ENCODE measurements at places on chromosomes 7 and 10. TPM values are rescaled to one million over a fixed set of nuclear protein-coding genes. Genes with fewer than 3 reads are reported as not detected.

DNA sequence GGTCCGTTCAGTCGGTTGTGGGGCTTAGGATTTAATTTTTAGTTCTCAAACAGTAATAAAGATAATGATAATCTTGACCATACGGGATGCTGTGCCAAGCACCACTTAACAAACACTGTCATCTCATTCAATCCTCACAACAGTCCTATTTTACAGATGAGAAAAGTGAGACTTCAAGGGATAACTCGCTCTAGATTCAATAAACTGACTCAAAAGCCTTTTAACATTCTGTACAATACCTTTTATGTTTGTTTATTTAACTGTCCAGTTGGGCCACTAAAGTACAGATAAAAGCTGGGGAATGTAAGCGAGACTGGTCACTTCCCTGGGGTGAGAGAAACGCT, 437 bp upstream of the CFAP69 start:
- DNase-seq: no peak

DNA sequence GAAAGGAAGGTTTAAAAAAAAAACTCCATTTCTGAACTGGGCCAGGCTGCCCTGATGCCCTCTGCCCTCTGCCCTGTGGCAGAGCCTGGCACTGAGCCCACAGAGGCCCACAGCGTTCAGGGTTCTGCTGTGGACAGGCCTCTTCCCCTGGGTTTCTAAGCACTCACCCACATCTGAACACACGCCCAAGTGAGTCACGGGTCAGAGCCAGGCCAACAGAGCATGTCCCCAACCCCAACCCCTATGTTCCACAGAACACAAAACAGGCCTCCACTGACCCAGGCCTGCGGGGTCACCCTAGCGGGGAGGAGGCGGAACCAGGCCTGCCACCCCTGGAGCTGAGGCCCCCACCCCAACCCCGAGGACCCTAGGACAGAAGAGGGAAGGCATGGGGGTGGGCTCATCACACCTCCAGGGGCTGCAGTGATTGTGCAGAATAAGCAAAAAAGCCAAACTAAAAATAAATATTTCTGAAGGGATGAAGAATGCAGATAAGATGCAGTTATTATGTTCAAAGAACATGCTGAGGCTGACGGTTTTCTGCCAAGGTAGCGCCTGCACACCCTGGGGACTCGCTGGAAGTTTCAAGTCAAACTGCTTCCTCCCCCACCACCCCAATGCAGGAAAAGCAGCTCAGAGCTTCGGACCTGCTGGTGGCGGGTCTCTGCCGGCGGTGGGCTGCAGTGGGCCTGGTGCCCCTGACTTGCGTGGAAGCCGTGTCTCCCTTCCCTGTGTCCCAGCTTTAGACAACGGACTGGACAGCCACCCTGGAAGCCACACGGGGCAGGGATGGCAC, 5.4 kb downstream of the WDR86 start:
- no peak for DNase-seq

DNA sequence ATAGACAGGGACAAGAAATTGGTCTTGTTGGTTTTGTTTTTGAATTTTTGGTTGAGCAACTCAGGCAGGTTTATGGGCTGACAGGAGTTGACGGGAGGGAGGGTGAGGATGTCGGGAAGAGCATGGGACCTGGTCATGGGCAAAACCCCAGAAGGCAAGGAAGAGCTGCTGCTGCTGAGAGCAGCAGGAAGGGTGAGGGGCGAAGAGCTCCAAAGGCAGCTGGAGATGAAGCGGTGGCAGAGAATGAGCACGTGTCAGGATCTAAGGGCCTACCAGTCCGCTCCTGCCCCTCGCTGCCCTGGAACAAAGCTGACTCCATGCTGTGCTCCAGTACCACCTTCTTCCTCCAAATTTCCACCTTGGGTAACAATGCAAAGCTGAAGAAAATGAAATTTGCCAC, 84.3 kb downstream of the ARHGAP22 start:
- DNase-seq: no peak

- DNase-seq: no peak
Observed at GRCh38 chr10:63264617-63265221, 131.6 kb downstream of the NRBF2 start.

- no peak for DNase-seq
Observed at GRCh38 chr10:91980319-91980718, 56.7 kb downstream of the BTAF1 start.

DNA sequence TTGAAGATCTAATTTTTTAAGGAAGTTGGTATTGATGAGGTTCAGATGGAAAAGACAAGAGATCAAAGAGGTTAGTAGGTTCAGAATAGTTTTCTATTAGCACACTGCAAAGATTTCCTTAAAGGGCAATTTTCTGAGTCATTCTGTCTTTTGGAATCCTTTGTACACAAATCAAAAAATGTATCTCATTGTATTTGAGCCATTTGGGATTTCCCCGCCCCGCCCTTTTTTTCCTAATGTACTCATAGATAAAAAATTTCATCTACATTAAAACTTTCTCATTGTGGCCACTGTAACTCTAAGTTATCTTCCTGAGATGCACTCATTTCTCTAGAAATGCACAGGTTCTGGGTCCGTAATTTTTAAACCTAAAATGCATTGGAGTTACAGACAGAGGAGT, 12.1 kb downstream of the GIMAP6 start:
- DNase-seq: no peak

DNA sequence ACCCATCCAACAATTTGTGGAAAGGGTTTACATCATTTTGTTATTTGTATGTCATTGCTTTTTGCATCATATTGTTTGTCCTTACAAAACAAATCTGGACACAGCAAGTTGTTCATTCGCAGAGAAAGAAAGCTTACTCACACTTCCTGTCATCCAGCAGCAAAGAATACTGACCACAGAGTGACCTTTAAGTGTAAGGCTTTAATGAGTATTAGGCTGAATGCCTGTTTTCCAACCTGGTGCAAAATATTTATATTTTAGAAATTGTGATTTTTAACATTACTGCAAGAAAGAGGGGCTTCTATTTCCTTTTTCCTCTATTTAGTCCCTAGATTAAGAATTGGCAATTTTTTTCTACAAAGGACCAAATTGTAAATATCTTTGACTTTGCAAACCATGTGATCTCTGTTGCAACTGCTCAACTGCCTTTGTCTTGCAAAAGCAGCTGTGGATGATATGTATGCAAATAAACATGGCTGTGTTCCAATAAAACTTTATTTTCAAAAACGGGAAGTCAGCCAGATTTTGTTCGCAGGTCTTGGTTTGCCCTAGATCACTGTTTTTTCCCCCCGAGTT, 27.8 kb upstream of the ITGB1 start:
- DNase-seq: no peak

DNA sequence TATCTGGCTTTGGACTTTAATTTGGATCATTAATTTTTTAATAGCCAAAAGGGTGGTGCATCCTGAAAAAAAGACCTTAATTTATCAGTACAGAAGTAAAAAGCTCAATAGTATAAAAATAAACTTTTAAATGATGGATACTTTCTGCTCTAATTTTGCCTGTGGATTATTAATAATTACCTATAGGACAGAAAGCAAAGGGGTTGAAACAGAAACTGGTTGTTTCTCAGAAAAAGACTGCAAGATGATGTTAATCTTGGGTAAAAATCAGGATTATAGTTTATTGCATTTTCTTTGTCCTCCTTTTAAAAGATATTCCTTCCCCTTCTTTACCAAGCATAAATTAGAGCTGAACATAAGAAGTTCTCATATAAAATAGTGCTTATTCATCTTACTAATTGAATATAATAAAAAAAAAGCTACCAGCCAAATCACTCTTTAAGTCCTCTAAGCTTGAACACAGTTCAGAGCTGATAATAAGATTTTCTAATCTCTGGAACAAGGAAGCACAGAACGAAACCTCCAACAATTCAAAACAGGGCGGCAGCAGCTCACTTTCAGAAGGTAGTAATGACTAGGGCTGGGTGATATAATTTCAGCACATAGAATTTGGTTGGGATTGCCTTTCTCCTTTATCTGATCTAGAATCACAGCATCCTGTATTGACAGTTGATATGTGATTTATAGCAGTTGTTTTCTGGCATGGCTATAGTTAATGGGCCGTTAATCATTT, 8.1 kb upstream of the GPR85 start:
- no peak for DNase-seq

GRCh38 chr10:7107285-7107684, 303.5 kb downstream of the SFMBT2 start:
- DNase-seq: no peak

- DNase-seq: no peak
Observed at GRCh38 chr7:97576043-97576442, 155.8 kb upstream of the TAC1 start.

DNA sequence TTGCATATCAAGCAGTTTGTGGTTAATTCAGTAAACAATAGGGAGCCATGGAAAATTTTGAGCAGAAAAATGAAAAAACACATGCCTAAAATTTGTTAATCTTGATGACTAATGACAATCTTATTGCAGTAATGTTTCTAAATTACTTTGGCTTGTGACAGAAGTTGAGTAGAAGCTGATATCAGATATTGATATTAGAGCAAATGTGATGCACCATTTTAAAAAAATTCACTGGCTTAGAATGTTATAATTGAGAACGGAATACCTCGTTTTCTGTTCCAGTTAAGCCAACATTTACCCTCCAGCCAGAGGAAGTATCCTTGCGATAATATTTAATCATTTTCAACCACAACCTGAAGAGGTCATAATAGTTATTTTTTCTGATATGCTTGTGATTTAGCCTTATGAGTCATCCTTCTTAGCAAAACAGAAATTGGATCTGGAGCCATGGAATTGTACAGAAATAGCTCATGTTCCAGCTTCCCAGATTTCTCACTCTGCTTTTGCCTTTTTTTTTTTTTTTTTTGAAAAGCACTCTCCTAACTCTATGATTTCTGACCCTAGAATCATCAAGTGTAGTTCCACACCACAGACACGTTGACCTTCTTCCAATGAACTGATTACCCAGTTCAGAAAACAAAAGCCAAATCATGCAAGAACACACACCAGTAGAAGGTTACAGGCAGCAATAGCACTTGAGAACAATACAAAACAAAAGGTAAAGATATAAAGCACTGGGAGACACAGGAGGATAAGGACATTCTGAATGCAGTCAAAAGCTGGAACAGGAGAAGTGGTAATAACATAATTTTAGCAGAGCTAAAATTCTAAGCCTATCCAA, 96.8 kb upstream of the PHYHIPL start:
- DNase-seq: no peak

DNA sequence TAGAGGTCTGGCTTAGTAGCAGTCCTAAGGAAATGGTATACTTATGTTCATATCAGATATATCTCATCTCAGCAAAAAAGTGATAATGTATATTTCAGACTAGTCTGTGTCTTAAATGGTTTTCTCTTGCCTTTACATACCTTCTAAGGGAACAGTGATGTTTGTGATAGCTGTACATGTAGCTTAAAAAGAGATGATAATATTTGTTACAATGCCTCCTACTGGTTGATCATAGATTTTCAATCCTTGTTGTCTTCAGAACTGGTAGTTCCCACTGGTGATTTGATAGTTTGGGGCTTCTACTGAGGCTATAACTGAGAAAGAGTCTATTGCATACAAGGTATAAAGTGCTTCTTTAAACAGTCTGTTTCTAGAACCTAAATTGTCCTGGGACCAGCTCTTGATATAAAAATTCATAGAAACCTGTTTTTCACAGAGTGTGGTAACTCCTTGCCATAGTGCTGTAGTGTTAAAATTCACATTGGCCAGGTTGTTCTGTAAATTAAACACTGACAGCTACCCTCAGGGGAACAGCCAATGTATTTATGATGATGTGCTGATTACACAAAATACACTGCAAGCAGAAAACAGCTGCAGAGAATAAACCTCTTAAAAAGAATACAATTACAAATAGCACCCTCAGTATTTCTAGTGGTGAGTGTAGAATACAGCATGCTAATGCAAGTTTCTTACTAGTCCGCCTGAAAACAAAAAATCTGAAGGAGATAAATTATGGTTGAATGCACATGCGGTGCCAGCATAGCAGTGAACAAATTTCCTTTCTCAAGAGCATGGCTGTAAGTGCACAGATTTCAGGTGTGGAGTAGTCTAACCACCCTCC, 90.3 kb downstream of the BTRC start:
- no peak for DNase-seq

DNA sequence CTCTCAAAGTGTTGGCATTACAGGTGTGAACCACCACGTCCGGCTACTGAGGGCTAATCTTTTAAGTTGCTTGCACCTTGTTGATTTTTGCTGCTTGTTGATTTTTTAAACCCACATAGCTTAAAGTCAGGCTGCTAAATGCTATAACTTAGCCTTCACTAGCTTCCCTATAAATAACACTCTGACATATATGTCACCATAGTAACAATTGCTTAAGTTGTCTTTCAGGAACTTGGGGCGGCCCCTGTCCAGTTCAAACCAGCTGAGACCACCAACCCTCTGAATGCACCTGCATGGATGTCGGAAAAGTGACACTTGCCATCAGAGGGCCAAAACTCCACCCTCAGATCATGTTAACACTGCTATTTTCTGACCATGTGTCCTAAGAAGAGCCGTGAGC, 47.3 kb downstream of the ST8SIA6 start:
- no peak for DNase-seq

DNA sequence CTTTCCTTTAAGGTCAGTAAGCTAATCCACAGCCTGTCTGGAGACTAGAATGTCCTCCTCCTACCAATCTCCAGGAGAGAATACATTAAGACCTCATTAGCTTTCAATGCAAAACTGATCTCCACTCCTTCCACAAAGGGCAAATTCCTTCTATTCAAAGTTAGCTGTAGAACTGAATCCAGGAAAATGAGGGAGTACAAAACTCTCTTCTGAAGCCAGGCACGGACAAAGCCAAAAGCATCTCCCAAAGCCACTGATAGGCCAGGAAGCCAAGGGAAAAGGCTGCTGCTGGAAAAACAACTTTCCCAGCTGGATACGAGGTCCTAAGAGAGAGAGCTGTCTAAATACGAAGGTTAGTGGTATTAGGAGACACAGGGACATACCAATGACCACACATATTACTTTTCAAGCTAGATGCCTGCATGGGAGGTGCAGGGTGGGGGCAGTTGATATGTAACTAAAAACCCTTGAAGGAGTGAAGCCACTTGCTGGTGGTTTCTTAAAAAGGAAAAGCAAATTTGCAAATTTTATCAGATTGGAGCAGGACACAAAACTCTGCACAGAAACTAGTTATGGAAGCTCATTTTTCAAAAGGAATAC, 43.6 kb downstream of the MKX start:
- DNase-seq: no peak

Gene C7orf33
- not detected for total RNA-seq

Gene TFEC
- total RNA-seq: 4.2 TPM

Gene ITIH5
- total RNA-seq: 42.0 TPM

Gene RSPH10B
- total RNA-seq: 0.92 TPM

Gene CPVL
- total RNA-seq: 22.6 TPM

Gene GRID1
- 6.3 TPM for total RNA-seq

Gene CLDN4
- 201 TPM for total RNA-seq

Gene SPAM1
- total RNA-seq: not detected

Gene CFAP69
- total RNA-seq: 11.6 TPM

Gene ZNF282
- total RNA-seq: 33.8 TPM

Gene AGAP6
- 8.6 TPM for total RNA-seq

Gene OR9A2
- total RNA-seq: not detected

Data from mucosa of gallbladder (tissue), 1 donor.